ENCODE measurements at places on chromosomes 6 and 20.

GRCh38 chr6:74510878-74511277 lies 695.0 kb downstream of the COL12A1 start:
- no peak for DNase-seq

DNA sequence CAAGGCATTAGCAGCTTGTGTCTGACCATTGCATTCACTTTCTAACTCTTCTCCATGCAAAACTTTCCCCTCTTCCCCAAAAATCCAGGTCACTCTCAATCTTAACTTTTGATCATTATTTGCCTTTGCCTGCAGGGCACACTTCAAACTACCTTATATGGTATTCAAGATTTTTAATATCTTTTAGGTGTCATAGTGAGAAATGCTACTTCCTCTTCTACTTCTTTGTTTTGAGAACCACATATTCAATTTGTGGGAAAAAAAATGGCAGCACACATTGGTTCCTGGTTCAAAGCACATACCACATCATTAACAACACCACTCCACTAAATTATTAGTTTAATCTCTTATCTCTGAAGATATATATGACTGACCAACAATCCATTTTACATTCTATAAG lies 1267.0 kb upstream of the CITED2 start:
- DNase-seq: no peak

DNA sequence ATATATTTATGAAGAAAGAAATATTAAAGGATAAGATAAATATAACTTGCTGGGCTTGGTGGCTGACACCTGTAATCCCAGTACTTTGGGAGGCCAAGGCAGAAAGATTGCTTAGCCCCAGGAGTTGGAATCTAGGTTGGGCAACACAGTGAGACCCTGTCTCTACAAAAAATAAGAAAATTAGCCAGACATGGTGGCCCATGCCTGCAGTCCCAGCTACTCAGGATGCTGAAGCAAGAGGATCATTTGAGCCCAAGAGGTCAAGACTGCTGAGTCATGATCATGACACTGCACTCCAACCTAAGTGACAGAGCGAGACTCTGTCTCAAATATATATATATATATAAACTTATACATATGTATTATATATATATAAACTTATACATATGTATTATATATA lies 164.0 kb downstream of the MRPL14 start:
- DNase-seq: no peak

DNA sequence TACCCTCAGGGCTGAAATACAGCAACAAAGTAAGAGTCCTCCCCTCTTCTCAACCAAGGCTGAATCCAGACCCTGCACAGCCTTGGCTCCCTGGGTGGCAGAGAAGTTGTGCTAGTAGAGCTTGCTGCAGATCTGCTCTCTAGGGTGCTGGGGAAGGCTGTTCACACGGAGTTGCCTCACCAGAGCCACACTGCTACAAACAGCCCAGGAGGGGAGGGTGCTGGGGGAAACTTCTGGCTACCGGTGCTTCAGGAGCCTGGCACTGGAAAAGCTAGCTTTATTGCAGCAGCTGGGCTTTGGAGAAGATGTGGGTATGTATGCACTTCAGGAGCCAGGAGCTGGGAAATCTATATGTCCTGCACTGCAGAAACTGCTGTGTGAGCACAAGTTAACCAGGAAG lies 37.6 kb upstream of the SUPT3H start:
- DNase-seq: no peak

- DNase-seq: peak; percentile 38
Observed at GRCh38 chr6:28207510-28208110, 17.5 kb upstream of the ZSCAN9 start.

DNA sequence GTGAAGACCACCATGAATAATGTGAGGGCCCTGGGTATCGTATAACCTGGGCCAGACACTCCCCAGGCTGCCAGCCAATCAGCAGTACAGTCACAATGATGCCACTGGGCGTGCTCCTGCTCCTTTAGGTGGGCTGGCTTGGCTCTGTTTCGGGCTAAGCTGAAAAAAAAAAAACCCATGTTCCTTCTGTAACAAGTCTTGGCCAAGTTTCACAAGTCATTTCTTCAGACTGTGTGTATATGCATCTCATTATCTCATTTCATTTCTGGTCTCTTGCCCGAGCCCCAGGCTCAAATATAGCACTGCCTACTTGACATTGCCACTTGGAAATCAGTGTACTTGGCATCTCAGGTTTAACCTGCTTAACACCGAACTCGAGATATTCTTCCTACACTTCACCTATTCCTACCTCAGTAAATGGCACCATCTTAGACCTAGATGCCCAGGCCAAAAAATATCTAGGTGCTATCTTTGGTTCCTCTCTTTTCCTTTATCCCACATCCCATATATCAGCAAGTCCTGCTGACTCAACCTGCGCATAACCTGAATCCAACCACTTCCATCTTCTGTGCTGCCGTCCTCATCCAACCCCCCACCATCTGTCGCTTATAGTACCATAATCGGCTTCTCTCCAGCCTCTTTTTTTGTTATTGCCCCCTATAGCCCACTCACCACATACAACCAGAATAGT lies 1.8 kb downstream of the UQCC2 start:
- no peak for DNase-seq

DNA sequence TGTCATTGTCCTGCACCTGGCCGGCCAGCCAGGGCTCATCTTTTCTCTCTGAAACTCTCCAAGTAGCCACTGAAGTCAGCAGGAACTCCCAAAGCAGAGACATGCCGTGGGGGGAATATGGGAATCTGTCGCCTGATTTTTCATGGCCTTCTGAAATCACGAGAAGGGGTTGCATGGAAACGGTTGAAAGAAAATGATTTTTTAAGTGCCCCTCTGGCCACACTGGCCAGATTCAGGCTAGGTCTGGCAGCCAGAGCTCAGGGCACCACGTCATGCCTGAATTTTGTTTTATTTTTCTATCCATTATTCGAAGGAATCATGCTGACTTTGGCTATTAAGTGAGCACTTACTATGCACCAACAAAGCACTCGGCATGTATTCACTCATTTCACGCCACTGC lies 65.2 kb downstream of the EYA2 start:
- no peak for DNase-seq

DNA sequence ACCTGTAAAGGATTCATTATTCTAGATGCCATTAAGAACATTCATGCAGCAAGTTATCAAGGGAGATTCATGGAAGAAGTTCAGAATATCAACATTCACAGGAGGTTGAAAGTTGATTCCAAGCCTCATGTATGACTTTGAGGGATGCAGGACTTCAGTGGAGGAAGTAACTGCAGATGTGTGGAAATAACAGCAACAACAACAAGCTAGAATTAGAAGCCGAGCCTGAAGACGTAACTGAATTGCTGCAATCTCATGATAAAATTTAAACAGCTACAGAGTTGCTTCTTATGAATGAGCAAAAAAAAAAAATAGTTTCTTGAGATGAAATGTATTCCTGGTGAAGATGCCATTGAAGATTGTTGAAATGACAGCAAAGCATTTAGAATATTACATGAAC lies 73.3 kb upstream of the NXT1 start:
- DNase-seq: no peak

GRCh38 chr20:51312480-51312783 lies 230.1 kb downstream of the NFATC2 start:
- no peak for DNase-seq

DNA sequence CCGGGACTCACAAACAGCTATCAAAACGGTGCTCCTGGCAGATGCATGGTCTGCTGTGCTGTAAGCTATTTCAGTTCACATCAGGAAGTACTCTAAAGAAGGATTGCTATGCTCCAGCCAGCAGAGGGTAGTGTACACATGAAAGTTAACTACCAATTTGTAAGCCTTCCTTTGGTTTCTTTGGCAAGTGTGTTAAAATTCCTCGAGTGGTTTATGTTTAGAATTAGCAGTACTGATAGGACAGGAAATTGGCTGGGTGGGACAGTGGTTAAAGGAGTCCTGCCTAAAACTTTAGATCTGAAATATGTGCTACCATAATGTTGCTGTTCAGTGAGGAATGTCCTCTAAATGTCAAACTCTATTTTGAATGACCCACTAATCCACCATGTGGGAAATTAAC lies 47.4 kb downstream of the TRMT11 start:
- peak; percentile 14 for DNase-seq

- DNase-seq: peak; percentile 34
Observed at GRCh38 chr20:8361006-8361652, 229.1 kb downstream of the PLCB1 start.

DNA sequence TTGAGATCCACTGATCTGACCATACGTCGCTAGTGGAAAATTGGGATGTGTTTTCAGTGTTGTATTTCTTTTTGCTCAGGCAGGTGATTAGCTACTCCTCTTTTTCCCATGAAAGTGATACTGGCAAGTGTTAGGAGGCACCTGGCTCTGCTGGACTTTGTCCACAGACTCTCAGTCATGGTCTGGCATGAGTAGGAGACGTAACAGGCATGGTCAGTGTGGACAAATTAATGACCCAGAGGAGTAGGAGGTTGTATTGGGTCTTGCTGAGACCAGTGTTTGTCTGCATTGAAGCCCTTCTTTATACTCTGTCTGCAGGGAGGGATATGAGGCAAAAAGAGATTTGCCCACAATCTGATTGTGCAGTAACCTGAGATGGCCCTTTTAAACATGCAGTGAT lies 178.7 kb downstream of the DTNBP1 start:
- DNase-seq: no peak

All from activated CD4-positive, alpha-beta T cell treated with anti-CD3 and anti-CD28 coated beads, Interleukin-2, amount 50 U/mL, for 16 hours (primary cell).